ENCODE measurements at places on chromosomes 16 and 17.

GRCh38 chr17:63295288-63295687 is 150.8 kb downstream of the CYB561 start:
- DNase-seq = no peak

GRCh38 chr16:28326881-28327610 is 34.7 kb downstream of the SBK1 start:
- peak; percentile 37 for DNase-seq

GRCh38 chr17:37466471-37466870 is 23.2 kb upstream of the DUSP14 start:
- no peak for DNase-seq

DNA sequence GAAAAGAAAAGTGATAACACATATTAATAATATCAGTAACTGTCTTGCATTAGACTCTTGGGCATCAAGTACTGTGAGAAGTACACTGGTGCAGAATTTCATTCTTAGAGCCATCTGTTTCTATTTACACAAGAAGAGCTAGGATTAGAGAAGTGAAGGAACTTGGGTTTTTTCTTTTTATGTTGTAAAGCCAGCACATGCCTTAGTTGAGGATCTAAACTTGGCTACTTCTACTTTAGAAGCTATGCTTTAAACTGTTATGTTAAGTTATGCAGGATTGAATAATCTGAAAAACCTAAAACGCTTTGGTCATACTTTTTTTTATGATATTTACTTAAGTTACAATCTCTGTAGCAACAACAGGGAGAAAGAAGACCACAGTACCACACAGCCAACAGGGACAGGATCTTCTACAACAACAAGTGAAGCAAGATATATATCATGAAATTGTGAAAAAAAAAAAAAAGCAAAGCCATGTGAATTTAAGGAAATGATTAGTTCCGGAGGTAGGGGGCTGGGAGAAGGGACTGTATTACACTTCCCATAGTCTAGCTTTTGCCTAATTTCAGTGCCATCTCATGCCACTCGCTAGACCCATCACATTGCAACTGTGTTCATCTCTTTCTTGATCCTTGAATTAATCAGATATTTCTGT is 305.1 kb upstream of the GOT2 start:
- no peak for DNase-seq

DNA sequence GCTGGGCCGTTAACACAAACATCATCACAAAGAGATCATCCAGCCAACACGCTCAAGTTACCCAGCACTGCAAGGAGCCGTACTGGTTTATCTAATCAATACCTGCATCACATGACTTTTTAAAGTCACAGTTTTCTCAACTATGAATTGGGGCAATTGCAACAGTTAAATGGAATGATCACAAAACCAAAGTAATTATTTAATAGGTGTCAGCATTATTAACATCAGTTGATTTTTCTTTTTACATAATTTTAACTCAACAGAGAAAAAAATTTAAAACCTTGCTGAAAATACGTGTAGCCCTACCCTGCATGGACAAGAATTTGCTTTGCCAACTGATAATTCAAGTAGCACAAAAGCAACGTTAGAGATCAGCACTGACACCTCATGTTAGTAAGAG is 95.7 kb upstream of the SOX9 start:
- DNase-seq = no peak

GRCh38 chr16:27458258-27458657 is 56.3 kb downstream of the IL21R start:
- DNase-seq = no peak

- DNase-seq = no peak
Measured at GRCh38 chr17:34406226-34406625, 43.2 kb upstream of the CCL1 start.

GRCh38 chr17:9868552-9868951 is 36.5 kb downstream of the RCVRN start:
- no peak for DNase-seq

- no peak for DNase-seq
Measured at GRCh38 chr17:4641297-4642195, at the start of gene ALOX15. Gene ALOX15 (minus strand): TSS chr17:4641678. CDS start chr17:4641651, 27 bp downstream.

DNA sequence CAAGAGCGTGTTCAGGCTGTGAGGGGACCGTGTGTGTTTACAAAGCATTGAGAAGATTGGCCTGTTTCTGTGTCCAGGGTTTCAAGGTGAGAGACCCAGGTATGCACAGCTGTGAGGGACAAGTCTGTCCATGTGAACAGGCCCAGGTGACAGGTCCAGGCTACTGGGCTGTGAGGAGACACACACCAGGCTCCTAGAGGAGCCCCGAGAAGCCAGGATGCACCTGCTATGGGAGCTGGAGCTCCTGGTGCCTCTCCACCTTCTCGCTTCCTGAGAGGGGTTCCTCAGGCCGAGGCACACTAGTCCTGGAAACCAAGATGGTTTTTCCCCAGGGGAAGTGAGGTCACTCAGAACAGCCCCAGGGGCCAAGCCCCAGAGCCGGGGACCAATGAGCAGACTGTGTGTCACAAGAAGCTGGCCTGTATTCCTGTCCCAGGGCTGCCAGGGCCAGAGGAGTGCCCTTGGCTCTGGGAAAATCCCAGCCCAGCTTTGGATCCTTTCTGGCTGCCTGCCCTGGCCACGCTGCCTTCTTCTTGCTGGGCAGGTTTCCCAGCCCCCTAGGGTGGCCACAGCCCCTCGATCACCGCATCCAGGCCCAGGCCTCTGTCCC is 153.4 kb upstream of the PLCG2 start:
- no peak for DNase-seq

- DNase-seq = no peak
Measured at GRCh38 chr17:40902498-40902897, 17.5 kb upstream of the KRT20 start.

GRCh38 chr17:64500487-64500859 is 3.6 kb upstream of the POLG2 start:
- no peak for DNase-seq

GRCh38 chr17:20279631-20280030 is 187.7 kb downstream of the LGALS9B start:
- DNase-seq = no peak

GRCh38 chr17:77741109-77741508 is 217.4 kb upstream of the TNRC6C start:
- no peak for DNase-seq

DNA sequence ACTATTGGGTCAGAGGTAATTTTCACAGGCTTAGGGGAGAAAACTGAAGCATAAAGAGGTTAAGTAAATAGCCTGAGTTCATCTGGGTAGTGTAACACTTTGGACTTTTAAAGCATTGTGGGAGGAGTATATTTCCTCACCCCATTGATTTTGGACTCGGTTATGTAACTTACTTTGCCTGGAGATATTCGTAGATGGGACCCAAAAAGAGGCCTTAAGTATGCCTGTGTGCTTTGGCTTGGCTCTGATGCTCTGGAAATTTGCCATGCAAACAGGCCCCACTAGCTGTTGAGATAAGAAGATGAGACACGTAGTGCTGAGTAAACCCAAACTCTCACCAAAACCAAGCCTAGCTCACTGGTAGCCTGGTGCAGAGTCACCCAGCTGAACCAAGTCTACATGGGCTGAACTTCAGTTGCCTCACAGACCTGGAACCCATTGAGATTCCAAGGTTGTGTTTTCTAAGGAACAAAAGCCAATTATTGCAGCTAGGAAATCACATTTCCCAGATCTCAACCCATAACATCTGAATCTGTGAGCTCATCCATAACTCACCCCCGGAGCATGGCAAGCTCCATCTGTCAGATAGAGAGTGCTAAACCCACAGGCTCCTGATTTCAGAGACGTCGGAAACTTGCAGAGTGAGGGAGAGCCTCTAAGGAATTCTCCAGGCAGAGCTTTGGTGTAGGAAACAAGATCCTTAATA is 536.0 kb upstream of the C16orf82 start:
- no peak for DNase-seq

GRCh38 chr16:88316941-88317612 is 65.7 kb upstream of the ZNF469 start:
- no peak for DNase-seq

GRCh38 chr17:51050291-51051033 is 70.2 kb downstream of the SPAG9 start:
- DNase-seq = no peak

DNA sequence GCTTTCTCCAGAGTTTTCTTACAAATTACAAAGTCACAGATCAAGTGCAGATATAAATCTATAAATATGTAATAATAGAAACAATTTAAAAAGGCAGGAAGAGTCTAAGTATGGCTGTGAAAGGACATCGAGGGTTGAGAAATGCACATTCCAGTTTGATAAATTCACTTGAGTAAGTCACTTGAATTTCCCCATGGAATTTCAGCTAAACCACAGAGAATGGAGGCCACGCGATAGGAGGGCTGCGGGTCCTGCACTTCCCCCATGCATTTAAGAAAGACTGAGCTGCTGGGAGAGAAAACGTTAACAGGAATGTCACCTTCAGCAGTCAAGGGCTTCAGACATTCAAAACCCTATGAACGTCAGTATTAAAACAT is 6.1 kb upstream of the MXRA7 start:
- no peak for DNase-seq

DNA sequence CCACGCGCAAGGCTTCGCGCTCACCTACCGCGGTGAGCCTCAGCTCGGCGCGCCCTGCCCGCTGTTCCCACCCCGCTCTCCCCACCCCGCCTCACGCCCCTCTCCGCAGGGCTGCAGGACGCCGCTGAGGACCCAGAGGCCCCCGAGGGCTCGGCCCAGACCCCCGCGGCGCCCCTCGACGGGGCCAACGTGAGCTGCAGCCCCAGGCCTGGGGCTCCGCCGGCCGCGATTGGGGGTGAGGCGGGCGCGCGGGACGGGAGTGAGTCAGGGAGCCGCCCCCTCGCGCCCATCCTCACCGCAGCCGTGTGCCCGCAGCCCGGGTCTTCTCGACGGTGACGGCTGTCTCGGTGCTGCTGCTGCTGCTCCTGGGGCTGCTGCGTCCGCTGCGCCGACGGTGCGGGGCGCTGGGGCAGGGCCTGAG is 1.9 kb upstream of the PAQR4 start:
- DNase-seq = no peak

DNA sequence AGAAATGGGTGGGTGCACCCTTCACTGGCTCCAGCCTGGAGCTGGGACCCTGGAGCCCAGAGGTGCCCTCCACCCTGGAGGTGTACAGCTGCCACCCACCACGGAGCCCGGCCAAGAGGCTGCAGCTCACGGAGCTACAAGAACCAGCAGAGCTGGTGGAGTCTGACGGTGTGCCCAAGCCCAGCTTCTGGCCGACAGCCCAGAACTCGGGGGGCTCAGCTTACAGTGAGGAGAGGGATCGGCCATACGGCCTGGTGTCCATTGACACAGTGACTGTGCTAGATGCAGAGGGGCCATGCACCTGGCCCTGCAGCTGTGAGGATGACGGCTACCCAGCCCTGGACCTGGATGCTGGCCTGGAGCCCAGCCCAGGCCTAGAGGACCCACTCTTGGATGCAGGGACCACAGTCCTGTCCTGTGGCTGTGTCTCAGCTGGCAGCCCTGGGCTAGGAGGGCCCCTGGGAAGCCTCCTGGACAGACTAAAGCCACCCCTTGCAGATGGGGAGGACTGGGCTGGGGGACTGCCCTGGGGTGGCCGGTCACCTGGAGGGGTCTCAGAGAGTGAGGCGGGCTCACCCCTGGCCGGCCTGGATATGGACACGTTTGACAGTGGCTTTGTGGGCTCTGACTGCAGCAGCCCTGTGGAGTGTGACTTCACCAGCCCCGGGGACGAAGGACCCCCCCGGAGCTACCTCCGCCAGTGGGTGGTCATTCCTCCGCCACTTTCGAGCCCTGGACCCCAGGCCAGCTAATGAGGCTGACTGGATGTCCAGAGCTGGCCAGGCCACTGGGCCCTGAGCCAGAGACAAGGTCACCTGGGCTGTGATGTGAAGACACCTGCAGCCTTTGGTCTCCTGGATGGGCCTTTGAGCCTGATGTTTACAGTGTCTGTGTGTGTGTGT is 46.8 kb downstream of the IL21R start:
- DNase-seq = no peak

GRCh38 chr17:80694992-80695912 is 150.6 kb downstream of the RPTOR start:
- DNase-seq = no peak

GRCh38 chr16:87966685-87967185 is 15.5 kb downstream of the BANP start:
- DNase-seq = no peak

GRCh38 chr17:48307814-48308411 is 122.1 kb downstream of the SKAP1 start:
- DNase-seq = peak; percentile 12

- DNase-seq = no peak
Measured at GRCh38 chr17:37388266-37388665, 12.5 kb downstream of the C17orf78 start.

DNA sequence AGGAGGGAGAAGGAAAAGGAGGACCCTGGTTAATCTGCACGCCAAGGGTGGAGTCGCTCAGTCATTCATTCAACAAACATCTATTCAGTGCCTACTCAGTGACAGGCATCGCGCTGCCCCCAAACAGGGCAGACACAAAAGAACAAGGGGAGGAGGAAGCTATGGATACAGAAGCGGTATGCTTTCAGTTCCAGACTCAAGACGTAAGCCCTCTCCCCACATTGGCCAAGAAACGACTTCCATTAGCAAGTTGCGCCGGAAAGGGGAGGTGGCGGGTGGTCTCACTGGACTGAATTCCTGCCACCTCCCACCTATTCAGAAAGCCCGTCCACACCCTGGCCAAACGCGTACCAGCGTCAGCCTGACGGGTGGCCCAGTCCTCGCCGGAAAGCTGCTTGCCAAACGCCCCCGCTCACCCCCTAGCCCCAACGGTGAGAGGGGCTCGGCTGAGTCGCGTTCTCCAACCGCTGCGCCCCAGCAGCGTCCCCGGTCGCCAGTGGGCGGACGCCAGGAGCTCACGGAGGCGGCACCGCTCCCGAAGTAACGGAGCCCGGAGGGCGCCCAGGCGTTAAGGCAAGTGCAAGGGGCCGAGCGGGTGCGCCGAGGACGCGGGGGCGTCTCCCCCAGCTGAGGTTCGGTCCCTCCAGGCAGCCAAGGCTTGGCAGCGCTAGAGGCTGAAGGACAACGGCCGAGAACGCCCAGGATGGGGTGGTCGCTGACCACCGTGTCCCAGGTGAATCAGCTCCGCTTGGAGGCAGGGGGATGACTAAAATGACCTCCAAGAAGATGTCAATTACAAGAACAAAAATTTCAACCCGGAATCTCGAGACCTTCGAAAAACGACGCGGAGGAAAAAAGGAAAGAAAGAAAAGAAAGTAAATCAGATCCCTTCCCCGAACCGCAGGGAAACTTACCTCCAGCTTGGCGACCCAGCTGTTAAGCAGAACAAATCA is 470.7 kb downstream of the SOX9 start:
- no peak for DNase-seq

- DNase-seq = no peak
Measured at GRCh38 chr16:31187808-31188189, 7.9 kb downstream of the FUS start.

GRCh38 chr16:89828870-89829629 is 775 bp downstream of the SPIRE2 start:
- DNase-seq = no peak

All from activated CD4-positive, CD25-positive, alpha-beta regulatory T cell (primary cell).